ENCODE measurements at places on chromosomes 7 and 10. TPM values are rescaled to one million over a fixed set of nuclear protein-coding genes. Genes with fewer than 3 reads are reported as not detected.

Gene FAM131B
- total RNA-seq: 0.05 TPM

Gene UNCX
- not detected for total RNA-seq

Gene TSPAN33
- 117 TPM for total RNA-seq

Gene PPP1R3A
- not detected for total RNA-seq

Gene MTPN
- total RNA-seq: 114 TPM

Gene GRID2IP
- total RNA-seq: 1.7 TPM

Gene GRID1
- not detected for total RNA-seq

Gene WASHC2A
- total RNA-seq: 68.8 TPM

DNA sequence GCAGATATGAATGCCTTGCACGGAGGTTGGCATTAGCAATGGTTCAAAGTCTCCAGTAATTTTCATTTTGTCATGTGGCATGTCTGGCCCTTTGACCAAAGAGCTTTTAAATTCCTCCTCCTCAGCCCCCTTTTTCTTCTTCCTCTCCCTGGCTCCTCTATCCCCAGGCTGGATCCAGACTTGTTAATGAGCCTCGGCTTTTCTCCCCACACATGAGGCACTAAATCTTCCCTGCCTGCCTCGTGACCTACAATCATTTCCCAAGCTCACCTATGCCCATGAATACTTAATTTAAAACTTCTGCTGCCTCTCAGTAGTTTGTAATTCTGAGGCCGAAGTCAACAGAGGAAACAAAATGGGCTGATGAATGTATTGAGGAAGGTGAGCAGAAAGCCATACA, 23.3 kb upstream of the LRRC4 start:
- H3K4me1 ChIP-seq: peaks cover 12% of the 10 kb centered on the region
- H3K27ac ChIP-seq: no peak overlapping the region
- no peaks in the 10 kb centered on the region for H3K36me3 ChIP-seq
- no peaks in the 10 kb centered on the region for H3K27me3 ChIP-seq
- H3K4me3 ChIP-seq: no peak overlapping the region

GRCh38 chr7:115060095-115060870, 138.4 kb downstream of the MDFIC start:
- H3K27ac ChIP-seq: no peak overlapping the region
- no peak for DNase-seq
- H3K4me1 ChIP-seq: no peaks in the 10 kb centered on the region
- no peaks in the 10 kb centered on the region for H3K27me3 ChIP-seq
- no peaks in the 10 kb centered on the region for H3K36me3 ChIP-seq

DNA sequence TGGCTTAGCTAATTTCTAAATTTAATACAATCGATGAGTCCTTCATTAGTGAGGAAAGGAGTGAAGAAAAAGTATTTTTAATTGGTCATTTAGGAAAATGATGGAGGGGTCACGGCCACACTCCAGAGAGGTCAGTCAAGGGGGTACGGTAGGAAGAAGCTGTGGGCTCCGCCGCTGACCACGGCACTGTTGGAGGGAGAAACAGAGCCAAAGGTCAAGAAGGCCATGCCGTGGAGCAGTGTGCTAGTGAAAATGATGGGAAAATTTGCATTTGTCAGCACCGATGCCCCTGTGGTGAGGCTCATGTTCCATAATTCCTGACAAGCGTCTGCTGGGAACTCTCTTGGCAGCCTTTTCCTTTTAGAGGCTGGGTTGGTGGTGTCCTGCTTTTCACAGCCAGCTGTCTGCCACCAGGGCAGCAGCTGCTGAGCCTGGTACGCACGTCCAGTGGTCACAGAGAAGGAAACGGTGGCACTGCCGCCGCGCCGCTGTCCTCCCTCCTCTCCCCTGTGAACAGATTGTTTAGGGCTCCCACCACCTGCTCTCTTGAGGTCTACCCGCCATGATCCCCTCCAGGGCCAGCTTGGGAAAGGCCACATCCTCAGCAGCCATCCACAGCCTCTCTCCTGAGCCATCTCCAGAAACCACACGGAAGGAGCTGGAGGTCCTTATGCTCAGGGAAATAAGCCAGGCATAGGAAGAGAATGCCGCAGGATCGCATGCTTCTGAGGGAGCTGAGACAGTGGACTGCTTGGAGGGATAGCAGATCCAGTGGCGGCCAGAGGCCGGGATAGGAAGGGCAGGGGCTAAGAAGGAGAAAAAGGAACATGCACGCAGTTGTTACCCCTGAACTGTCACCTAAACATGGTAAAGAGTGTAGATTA, 263.7 kb upstream of the PPP2R2D start:
- H3K27me3 ChIP-seq: no peaks in the 10 kb centered on the region
- DNase-seq: no peak
- no peak overlapping the region for H3K4me3 ChIP-seq
- H3K4me1 ChIP-seq: no peaks in the 10 kb centered on the region
- H3K27ac ChIP-seq: no peak overlapping the region
- H3K36me3 ChIP-seq: no peaks in the 10 kb centered on the region

DNA sequence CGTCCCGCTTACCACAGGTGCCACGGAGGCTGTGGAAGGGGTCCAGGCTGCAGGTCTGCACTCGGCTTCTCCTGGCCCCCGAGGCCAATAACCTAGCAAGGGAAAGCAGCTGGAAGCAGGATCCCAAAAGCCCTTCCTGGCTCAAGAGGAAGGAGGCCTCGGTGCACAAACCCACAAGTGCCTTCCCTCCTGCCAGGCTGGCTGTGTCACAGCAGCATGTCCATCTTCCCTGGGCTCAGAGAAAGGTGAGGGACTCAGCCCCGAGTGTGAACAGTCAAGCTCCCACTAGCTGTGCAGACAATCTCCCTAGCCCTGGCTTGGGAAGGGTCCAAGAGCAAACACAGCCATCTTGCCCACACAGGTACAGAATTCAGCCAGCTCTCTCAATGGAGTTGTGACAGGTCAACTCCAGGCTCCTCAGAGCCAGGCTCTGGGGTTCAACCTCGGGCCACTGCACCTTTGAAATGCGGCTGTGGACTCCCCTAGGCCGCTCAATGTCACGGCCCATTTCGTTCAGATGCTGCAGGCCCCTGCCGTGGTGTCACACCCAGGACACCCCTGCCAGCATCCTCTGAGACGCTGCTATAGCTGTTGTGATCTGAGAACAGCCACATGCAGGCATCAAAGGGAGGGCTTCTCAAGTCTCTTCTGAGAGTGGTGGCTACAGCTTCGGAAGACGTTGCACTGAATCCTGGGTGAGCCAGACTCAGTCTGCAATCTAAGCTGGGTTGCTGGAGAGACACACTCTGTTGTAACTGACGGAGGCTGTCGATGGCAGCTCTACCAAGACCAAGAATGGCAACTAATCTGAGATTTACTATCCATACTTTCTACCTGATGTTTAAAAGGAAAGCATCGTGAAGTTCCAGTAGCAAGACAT, 137.9 kb downstream of the DIP2C start:
- H3K27me3 ChIP-seq: no peaks in the 10 kb centered on the region
- no peak for DNase-seq
- H3K36me3 ChIP-seq: no peaks in the 10 kb centered on the region
- H3K4me3 ChIP-seq: no peak overlapping the region

DNA sequence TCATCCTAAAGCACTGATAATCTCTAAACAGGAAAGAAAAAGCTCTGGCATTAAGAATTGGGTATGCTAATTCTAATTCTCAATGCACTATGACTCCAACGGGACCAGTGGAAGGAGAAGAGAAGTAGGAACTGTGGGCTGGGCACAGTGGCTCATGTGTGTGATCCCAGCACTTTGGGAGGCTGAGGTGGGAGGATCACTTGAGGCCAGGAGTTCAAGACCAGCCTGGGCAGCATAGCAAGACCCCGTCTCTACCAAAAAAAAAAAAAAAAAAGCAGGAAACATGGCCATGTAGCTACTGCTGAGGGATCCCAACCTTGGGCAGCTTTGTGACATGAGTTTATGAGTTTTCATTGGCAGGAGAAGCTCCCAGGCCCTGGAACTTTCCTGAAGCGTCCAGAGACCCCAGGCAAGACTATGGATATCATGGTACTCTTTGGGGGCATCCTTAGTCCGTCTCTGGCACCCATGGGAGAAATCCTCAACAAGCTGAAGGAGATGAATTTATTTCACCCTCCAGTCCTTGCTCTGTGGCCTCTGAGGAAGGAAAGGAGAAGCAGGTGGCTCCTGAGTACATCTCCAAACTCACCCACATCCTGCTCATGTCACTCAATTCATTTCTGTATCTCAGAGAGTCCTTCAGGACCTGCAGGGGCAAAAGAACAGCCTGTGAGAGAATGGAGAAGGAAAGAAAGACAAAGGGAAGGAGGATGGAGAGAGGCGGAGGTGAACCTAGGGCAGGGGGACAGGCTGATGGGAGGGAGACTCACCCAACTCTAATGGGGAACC, 99.5 kb downstream of the SPDYE5 start:
- no peaks in the 10 kb centered on the region for H3K36me3 ChIP-seq
- H3K27me3 ChIP-seq: no peaks in the 10 kb centered on the region
- no peak for DNase-seq
- no peak overlapping the region for H3K4me3 ChIP-seq

DNA sequence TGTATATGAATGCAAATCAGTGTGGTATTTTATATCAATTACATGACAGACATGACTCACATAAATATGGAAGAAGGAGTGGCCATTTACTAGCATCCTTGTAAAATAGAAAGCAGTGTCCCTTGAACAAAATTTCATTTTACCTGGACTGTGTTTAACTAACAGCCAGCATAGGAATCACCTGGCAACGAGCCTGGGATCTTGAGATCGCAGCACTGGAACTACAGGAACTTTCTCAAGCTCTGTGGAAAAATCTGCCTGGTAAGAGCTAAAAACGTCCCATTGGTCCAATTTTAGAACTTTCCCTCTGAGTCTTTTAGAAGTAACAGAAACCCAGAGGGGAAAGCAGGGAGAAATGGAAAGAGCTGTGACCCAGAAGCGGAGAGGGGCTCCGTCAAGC, 68.9 kb upstream of the AMPH start:
- no peaks in the 10 kb centered on the region for H3K36me3 ChIP-seq
- peaks cover 3% of the 10 kb centered on the region for H3K27me3 ChIP-seq
- no peaks in the 10 kb centered on the region for H3K4me1 ChIP-seq
- DNase-seq: no peak

GRCh38 chr10:11787846-11788245, 35.3 kb upstream of the PROSER2 start:
- H3K4me1 ChIP-seq: no peaks in the 10 kb centered on the region
- DNase-seq: no peak
- no peak overlapping the region for H3K4me3 ChIP-seq
- no peaks in the 10 kb centered on the region for H3K27me3 ChIP-seq
- no peaks in the 10 kb centered on the region for H3K36me3 ChIP-seq
- H3K27ac ChIP-seq: no peak overlapping the region

DNA sequence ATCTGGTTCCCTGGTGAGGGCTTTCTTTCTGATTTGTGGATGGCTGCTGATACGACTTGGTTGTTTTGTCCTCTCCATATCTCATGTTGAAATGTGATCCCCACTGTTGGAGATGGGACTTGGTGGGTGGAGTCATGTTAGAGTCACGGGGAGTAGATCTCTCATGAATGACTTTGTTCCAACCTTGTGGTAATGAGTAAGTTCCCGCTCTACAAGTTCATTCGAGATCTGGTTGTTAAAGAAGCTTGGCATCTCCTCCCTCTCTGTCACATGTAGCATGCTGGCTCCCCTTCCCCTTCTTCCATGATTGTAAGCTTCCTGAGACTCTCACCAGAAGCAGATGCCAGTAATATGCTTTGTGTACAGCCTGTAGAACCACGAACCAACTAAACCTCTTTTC, 37.1 kb upstream of the NXPH1 start:
- no peaks in the 10 kb centered on the region for H3K36me3 ChIP-seq
- no peak overlapping the region for H3K4me3 ChIP-seq
- DNase-seq: no peak
- no peak overlapping the region for H3K27ac ChIP-seq
- no peaks in the 10 kb centered on the region for H3K4me1 ChIP-seq

DNA sequence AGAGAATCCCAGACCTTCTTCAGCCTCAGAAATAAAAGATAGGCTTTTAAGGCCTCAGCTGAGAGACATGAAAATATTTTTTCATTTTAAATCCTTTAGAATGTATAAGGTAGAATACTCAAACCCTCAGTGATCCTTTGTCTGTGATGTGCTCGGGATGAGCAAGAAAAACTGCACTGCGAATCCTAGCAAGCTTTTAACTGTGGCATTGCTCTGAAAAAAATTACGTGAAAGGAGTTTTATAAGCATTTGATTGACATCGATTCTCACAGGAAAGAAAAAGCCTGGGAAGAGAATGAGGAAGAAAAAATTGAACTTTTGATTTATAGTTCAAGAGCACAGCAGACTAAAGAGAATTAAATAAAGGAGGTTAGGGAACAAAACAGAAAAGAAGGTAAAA, 120.0 kb downstream of the TMEM168 start:
- no peaks in the 10 kb centered on the region for H3K27me3 ChIP-seq
- no peak overlapping the region for H3K4me3 ChIP-seq
- H3K36me3 ChIP-seq: no peaks in the 10 kb centered on the region
- H3K4me1 ChIP-seq: no peaks in the 10 kb centered on the region
- DNase-seq: no peak

GRCh38 chr7:152313831-152314604, 121.8 kb downstream of the KMT2C start:
- DNase-seq: peak; percentile 40
- H3K36me3 ChIP-seq: peaks cover 23% of the 10 kb centered on the region
- peaks cover 9% of the 10 kb centered on the region for H3K4me1 ChIP-seq
- no peaks in the 10 kb centered on the region for H3K27me3 ChIP-seq
- no peak overlapping the region for H3K27ac ChIP-seq
- no peak overlapping the region for H3K4me3 ChIP-seq

DNA sequence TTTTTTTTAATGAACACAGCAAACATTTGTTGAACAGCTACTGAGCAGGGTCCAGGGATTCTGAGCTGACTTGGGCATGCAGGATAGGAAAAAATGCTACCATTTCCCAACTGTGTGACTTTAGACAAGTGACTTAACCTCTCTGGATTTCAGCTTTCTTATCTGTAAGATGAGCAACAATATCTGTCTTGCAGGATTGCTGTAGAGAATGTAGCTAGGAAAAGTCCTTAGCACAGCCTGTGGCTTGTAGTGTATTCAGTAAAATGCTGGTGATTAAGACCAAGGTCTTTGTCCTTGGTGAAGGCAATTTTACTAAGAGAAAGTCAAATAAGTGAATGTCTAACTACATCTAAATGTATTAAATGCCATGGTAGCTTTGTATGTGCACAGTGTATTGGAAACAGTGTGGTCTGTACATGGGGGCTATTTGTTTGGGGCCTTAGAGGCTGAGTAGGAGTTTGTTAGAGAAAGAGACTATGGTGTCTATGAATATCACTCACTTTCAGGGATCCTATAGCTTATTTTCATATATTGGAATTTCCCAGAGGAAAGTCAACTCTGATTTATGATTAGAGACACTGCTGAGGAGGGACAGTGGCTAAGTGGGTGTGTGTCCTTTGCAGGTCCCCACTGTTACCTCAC, 118.9 kb downstream of the CDH23 start:
- H3K27ac ChIP-seq: no peak overlapping the region
- H3K4me3 ChIP-seq: no peak overlapping the region
- no peaks in the 10 kb centered on the region for H3K27me3 ChIP-seq
- no peak for DNase-seq

GRCh38 chr10:2282202-2282601, 544.9 kb upstream of the ADARB2 start:
- H3K36me3 ChIP-seq: no peaks in the 10 kb centered on the region
- H3K27me3 ChIP-seq: no peaks in the 10 kb centered on the region
- no peak overlapping the region for H3K27ac ChIP-seq
